ENCODE measurements at places on chromosomes 2 and 18.

- no peak for DNase-seq
- no peaks in the 10 kb centered on the region for H3K36me3 ChIP-seq
- no peaks in the 10 kb centered on the region for H3K27me3 ChIP-seq
- H3K4me3 ChIP-seq = no peak overlapping the region
These were observed 9.5 kb downstream of the PLB1 start for GRCh38 chr2:28505361-28505760.

DNA sequence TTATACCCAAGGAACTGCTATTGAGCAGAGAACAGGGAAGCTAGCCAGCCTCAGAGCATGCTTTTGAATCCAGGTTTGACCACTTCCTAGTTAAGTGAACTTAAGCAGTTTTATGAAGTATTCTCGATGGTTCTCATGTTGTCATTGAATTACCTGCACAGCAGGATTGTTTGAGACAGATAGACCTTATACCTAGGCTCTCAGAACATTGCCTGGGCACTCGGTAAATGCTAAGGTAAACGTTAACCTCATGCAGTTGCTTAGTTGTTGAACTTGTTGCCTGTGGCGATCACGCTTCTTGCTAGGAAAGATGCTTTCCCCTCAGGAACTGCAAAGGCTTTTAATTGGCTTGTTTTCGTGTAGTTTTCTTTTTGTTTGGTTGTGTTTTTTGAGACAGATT lies 34.0 kb upstream of the CHMP1B start:
- H3K27ac ChIP-seq = no peak overlapping the region
- H3K27me3 ChIP-seq = no peaks in the 10 kb centered on the region
- no peaks in the 10 kb centered on the region for H3K36me3 ChIP-seq
- H3K4me1 ChIP-seq = no peaks in the 10 kb centered on the region

DNA sequence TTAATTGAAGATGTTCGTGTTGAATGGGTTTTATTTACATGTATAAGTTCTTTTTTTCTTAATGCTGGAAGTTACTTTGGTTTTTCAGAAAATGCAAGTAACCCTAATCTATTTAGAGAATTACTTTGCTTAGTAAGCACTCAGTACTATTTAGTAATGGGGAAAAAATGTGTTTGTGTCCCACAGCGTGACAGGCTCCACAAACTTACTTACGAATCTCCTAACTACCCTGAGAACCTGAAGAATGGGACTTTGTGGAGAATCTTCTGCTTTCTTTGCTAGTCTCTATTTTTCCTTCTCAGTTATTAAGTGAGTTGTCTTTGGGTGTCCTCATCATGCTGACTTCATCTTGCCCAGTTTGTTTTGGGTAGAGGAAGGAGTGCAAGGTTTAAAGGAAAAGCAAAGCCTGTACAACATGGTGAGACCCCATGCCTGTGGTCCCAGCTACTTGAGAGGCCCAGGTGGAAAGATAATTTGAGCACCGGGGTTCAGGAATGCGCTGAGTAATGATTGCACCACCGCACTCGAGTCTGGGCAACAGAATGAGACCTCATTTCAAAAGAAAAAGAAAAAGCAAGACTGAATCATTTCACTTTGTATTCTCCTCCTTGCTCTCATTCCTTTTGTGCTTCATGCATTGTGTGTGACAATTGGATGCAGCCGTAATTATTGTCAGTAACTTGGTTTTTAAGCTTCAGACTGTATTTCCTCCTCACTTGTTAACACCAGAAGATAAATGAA lies 10.2 kb downstream of the NEDD4L start:
- H3K4me1 ChIP-seq = peaks cover 40% of the 10 kb centered on the region
- H3K36me3 ChIP-seq = peaks cover 26% of the 10 kb centered on the region
- H3K27ac ChIP-seq = peak overlapping the region; percentile 80
- H3K27me3 ChIP-seq = no peaks in the 10 kb centered on the region
- H3K4me3 ChIP-seq = no peak overlapping the region
- DNase-seq = no peak

- peaks cover 29% of the 10 kb centered on the region for H3K4me1 ChIP-seq
- DNase-seq = no peak
- H3K27me3 ChIP-seq = no peaks in the 10 kb centered on the region
- H3K36me3 ChIP-seq = no peaks in the 10 kb centered on the region
These were observed 43.4 kb upstream of the ROCK2 start for GRCh38 chr2:11387843-11388242.

DNA sequence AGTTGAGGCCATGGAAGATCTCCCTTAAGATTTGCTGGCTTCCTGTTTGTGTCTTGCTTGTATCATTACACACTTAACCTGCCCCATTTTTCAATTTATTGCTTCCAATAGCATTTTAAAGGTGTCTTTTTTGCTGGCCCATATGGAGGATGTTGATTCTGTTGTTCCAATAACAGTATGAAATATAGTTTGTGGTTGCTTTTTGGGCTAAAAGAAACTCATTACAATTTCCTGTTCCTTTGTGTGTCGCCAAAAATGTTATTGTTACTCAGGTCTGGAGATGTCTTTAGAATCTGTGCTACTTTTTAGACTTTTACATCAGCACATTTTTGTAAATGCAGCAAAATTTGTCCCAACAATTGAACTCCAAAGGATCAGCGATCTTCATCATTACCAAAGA lies 234.0 kb upstream of the ITGA4 start:
- H3K27me3 ChIP-seq = no peaks in the 10 kb centered on the region
- no peaks in the 10 kb centered on the region for H3K36me3 ChIP-seq
- no peaks in the 10 kb centered on the region for H3K4me1 ChIP-seq
- no peak for DNase-seq

GRCh38 chr2:197498235-197498936 lies 1.3 kb downstream of the HSPD1 start:
- H3K27ac ChIP-seq = peak overlapping the region; percentile 97
- H3K4me3 ChIP-seq = peak overlapping the region; percentile 98
- H3K27me3 ChIP-seq = no peaks in the 10 kb centered on the region

- no peaks in the 10 kb centered on the region for H3K27me3 ChIP-seq
- H3K4me3 ChIP-seq = no peak overlapping the region
- H3K4me1 ChIP-seq = peaks cover 14% of the 10 kb centered on the region
These were observed 20.4 kb downstream of the RNF144A start for GRCh38 chr2:6937582-6937981.

GRCh38 chr2:105744909-105745853 lies at the start of gene NCK2:
Gene NCK2, plus strand, starts transcription at chr2:105744912. Its CDS starts 110,152 bp downstream, at chr2:105855064.
- H3K27me3 ChIP-seq = no peaks in the 10 kb centered on the region
- peaks cover 16% of the 10 kb centered on the region for H3K36me3 ChIP-seq
- H3K4me1 ChIP-seq = peaks cover 42% of the 10 kb centered on the region

DNA sequence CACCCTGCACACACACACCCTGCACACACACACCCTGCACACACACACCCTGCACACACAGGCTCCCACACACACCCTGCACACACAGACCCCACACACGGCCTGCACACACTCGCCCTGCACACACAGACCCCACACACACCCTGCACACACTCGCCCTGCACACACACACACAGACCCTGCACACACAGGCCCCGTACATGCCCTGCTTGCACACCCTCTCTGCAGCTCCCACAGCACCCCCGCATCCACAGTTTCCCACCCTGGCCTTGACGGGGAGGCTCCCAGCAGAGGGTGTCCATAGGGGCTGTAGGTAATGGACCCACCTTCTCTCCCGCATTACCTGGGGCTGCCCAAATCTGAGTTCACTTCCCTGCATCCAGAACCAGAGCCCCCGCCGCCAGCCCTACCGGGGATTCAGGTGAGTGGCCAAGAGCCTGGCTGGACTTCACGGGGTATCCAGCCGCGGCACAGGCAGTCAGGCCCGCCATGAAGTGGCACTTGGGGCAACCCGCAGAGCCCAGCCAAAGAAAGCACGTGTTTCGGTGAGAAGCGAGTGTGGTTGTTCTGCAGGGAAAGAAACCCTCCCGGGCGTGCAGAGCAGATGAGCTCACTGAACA lies 88.6 kb upstream of the GPC1 start:
- H3K27me3 ChIP-seq = peaks cover 8% of the 10 kb centered on the region
- DNase-seq = no peak
- H3K27ac ChIP-seq = no peak overlapping the region
- no peak overlapping the region for H3K4me3 ChIP-seq
- H3K36me3 ChIP-seq = no peaks in the 10 kb centered on the region

GRCh38 chr18:62179213-62179612 lies 7.6 kb downstream of the PIGN start:
- H3K27me3 ChIP-seq = no peaks in the 10 kb centered on the region
- H3K4me1 ChIP-seq = peaks cover 7% of the 10 kb centered on the region
- DNase-seq = no peak
- no peak overlapping the region for H3K4me3 ChIP-seq
- H3K36me3 ChIP-seq = no peaks in the 10 kb centered on the region

GRCh38 chr2:24929230-24929629 lies 9.2 kb upstream of the ADCY3 start:
- H3K27me3 ChIP-seq = peaks cover 5% of the 10 kb centered on the region
- no peak overlapping the region for H3K27ac ChIP-seq
- no peak for DNase-seq
- H3K36me3 ChIP-seq = no peaks in the 10 kb centered on the region
- no peaks in the 10 kb centered on the region for H3K4me1 ChIP-seq

DNA sequence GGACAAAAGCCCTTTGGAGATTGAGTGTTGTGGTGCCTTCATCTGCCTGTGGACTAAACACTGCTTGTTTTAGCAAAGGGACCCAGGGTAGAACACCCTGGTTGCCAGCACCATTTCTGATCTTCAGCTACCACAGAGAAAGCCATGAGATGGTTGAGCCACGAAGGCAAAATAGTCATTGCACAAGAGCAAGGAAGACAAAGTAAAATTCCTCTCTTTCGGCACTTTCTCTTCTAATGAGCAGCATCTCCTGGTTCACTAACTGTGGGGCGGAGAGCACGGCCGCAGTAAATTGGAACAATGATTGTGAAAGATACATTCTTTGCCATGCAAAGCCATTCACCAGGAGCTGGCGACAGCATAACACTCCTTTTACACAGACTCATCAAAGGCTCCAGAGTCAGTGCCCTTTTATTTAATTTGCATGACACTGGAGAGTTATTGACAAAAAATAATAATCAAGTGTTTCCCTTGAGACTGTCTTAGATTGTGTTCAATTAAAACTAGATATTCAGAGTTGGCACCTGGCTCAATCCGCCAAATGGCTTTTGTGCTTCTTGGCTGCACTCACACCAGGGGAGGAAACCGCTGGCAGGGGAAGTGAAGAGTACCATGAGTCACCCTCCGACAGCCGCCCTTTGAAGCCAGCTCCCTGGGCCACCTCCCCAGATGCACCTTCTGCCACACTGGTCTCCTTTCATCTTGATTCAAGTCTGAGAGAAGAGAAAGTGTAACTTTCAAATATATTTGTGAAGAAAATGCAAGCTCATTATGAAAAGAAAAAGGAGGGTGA lies 100.5 kb upstream of the MEIS1 start:
- H3K27ac ChIP-seq = no peak overlapping the region
- H3K4me1 ChIP-seq = peaks cover 5% of the 10 kb centered on the region
- no peaks in the 10 kb centered on the region for H3K27me3 ChIP-seq
- H3K36me3 ChIP-seq = no peaks in the 10 kb centered on the region
- H3K4me3 ChIP-seq = no peak overlapping the region

GRCh38 chr2:235480614-235481013 lies 13.2 kb upstream of the AGAP1 start:
- no peak overlapping the region for H3K4me3 ChIP-seq
- H3K27me3 ChIP-seq = no peaks in the 10 kb centered on the region

DNA sequence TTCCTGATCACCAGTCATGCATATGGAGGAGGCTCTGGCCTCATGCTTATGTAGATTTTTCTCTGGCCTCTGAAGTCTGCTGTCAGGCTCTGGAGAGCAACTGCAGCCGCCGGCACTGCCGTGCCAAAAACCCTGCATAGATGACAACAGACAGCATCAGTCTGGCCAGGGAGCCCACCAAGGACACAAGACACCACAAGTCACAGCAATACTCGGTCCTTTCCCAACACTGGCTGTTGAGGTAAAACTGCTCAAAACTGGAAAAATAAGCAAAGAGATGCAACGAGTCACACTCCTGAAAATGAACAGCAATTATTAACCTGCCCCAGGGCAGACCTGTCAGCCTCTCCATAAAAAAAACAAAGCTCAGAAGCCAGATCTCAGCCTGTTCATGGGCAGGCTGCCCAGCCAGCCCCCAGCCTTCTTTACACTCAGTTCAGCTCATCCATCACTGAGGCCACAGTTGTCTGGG lies 186.0 kb upstream of the RAB6C start:
- peaks cover 7% of the 10 kb centered on the region for H3K27me3 ChIP-seq
- peaks cover 10% of the 10 kb centered on the region for H3K4me1 ChIP-seq
- H3K36me3 ChIP-seq = no peaks in the 10 kb centered on the region
- H3K27ac ChIP-seq = peak overlapping the region; percentile 41

- no peaks in the 10 kb centered on the region for H3K36me3 ChIP-seq
- DNase-seq = no peak
- H3K4me3 ChIP-seq = no peak overlapping the region
- H3K27ac ChIP-seq = no peak overlapping the region
- no peaks in the 10 kb centered on the region for H3K27me3 ChIP-seq
These were observed 451.1 kb upstream of the NETO1 start for GRCh38 chr18:73318739-73319479.

- DNase-seq = no peak
- peaks cover 3% of the 10 kb centered on the region for H3K27me3 ChIP-seq
- no peak overlapping the region for H3K27ac ChIP-seq
- peaks cover 5% of the 10 kb centered on the region for H3K4me1 ChIP-seq
- H3K36me3 ChIP-seq = no peaks in the 10 kb centered on the region
These were observed 84.9 kb downstream of the CMPK2 start for GRCh38 chr2:6780765-6781274.

- no peak for DNase-seq
- no peaks in the 10 kb centered on the region for H3K27me3 ChIP-seq
- no peak overlapping the region for H3K4me3 ChIP-seq
- no peaks in the 10 kb centered on the region for H3K36me3 ChIP-seq
These were observed 162.2 kb upstream of the HNMT start for GRCh38 chr2:137802038-137802437.

GRCh38 chr2:117195381-117195780 lies 619.1 kb upstream of the DDX18 start:
- H3K36me3 ChIP-seq = no peaks in the 10 kb centered on the region
- H3K4me1 ChIP-seq = no peaks in the 10 kb centered on the region
- H3K27ac ChIP-seq = no peak overlapping the region
- no peak for DNase-seq
- H3K27me3 ChIP-seq = no peaks in the 10 kb centered on the region
- no peak overlapping the region for H3K4me3 ChIP-seq

GRCh38 chr2:69159986-69160385 lies 147.0 kb downstream of the ANTXR1 start:
- peaks cover 16% of the 10 kb centered on the region for H3K36me3 ChIP-seq
- H3K4me1 ChIP-seq = peaks cover 28% of the 10 kb centered on the region
- DNase-seq = no peak

DNA sequence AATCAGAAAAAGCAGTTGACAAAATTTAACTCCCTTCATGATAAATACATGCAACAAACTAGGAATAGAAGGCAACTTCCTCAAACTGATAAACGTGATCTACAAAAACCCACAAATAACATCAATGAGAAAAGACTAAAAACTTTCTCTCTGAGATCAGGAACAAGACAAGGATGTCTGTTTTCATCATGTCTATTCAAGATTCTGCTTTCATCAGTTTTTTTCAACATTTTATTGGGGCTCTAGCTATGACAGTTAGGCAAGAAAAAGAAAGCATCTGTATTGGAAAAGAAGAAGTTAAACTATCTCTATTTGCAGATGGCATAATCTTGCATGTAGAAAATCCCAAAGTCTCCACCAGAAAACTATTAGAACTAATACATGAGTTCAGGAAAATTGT lies 12.3 kb upstream of the CHST10 start:
- no peaks in the 10 kb centered on the region for H3K4me1 ChIP-seq
- no peak overlapping the region for H3K27ac ChIP-seq
- peaks cover 39% of the 10 kb centered on the region for H3K27me3 ChIP-seq
- DNase-seq = no peak
- no peaks in the 10 kb centered on the region for H3K36me3 ChIP-seq
